ENCODE measurements at places on chromosomes 12 and 14.

- no peak for DNase-seq
Measured at GRCh38 chr12:41680155-41680554, 464.5 kb downstream of the GXYLT1 start.

DNA sequence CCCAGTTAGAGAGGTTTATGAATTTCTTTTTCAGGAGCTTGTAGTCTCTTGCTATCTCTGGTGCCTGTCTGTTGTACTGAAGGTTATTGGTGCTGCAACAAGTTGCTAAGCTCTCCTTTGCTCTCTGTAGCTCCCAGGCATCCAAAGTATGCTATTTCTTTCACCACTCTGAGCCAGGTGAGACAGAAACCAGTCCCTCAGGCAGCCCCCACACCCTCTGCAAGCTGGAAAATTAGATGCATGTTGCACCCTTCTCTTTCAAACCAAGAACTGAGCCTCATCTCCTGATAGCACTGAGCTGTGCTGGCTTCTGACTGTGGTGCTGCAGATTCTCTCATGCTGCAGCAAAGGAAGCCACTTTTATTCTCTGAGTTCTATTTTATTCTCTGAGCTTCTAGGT lies 9.6 kb upstream of the TRIM9 start:
- no peak for DNase-seq

- DNase-seq: peak; percentile 59
Measured at GRCh38 chr14:36524874-36525745, 5.1 kb upstream of the NKX2-1 start.

- DNase-seq: no peak
Measured at GRCh38 chr12:29439506-29439905, 58.0 kb downstream of the OVCH1 start.

- DNase-seq: no peak
Measured at GRCh38 chr12:21257172-21257571, 77.5 kb downstream of the SLCO1A2 start.

- DNase-seq: no peak
Measured at GRCh38 chr14:38243696-38244240, 12.1 kb downstream of the CLEC14A start.

GRCh38 chr12:65966852-65967593 lies 142.7 kb downstream of the HMGA2 start:
- no peak for DNase-seq

- no peak for DNase-seq
Measured at GRCh38 chr14:59265808-59266207, 77.3 kb downstream of the DAAM1 start.

DNA sequence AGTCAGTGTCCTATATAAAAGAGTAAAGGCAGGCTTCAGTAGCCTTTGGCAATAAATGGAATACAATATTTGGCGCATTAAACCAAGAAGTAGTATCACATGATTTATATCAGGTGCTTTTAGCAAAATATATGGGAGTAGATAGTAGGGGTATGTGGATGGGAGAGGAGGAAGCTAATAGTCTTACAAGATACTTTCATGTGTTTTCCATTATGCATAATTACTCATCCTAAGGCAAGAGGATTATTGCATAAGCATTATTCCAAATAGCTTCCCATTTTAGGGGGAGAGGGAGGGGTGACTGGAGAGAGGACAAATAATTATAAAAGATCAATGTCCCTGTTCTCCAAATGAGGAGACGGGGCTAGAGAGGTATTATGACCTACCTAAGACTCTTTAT lies 104.3 kb downstream of the DUSP6 start:
- DNase-seq: no peak

DNA sequence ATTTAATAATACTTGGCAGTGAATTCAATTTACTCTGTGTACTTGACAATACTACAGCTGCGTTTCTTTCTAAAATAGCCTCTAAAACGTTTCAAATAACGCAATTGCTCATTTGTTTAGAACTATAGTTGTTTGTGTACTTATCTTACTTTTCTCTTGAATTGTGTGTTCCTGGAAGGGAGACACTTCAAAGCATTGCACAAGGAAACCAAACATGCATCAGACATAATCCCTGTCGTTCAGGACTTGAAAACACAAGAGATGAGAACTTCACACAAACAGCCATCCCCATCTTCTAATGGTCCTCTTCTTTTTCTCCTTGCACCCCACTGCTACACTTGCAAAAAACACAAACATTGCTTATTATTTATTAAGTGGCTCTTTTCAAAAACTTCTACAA lies 38.5 kb downstream of the PTGER2 start:
- no peak for DNase-seq

DNA sequence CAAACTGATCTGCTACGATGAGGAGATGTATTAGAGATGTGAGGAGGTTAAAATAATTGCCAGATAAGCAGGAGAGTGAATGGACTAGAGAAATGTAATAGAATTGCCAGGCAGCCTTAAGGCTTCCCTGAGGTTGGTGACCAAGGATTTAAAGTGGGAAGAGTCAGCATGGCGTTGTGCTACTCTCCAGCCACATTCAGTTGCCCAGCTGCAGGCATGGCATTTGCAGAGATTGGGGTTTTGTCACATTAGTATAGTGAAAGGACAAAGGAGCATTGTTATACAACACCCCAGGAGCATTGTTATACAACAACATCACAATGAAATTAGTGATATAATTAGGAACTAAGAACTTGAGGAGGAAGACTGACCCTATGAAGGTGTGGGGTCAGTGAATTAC lies 31.7 kb downstream of the MARK3 start:
- no peak for DNase-seq

DNA sequence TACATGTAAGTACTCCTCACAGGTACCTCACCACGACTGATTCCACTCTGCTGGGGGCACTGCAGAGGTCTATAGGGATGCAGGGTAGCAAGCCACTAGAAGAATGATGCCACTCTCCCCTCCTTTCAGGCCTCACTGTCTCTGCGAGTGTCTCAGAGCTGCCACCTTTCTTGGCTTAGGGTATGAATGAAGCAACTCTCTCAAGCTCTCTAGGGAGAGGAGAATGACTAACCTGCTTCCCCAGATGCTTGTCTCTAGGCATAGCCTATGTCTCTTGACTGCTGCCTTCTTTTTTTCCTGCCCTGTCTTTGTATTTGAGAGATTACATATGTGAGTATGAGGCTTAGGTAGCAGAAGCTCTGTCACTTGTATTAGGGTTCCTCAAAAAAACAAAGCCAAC lies 566.5 kb upstream of the ATP2B1 start:
- no peak for DNase-seq

DNA sequence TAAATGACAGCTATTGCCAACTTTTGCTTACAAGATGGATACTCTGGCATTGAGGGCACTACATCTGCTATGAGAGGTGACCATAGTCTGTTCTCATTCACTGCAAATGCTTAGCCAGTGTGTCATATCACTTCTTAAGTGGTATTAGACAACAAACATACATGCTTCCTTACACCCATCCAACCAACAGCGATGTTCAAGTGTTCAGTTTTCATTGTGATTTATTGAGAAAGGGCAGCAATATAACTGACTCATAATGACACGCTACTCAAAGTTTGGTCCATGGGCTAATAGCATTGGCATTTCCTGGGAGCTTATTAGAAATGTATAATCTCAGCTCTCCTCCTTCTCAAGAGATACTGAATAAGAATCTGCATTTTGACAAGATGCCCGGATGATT lies 181.7 kb downstream of the NPAS3 start:
- DNase-seq: no peak

GRCh38 chr12:119666900-119667576 lies 895 bp upstream of the PRKAB1 start:
- DNase-seq: no peak

DNA sequence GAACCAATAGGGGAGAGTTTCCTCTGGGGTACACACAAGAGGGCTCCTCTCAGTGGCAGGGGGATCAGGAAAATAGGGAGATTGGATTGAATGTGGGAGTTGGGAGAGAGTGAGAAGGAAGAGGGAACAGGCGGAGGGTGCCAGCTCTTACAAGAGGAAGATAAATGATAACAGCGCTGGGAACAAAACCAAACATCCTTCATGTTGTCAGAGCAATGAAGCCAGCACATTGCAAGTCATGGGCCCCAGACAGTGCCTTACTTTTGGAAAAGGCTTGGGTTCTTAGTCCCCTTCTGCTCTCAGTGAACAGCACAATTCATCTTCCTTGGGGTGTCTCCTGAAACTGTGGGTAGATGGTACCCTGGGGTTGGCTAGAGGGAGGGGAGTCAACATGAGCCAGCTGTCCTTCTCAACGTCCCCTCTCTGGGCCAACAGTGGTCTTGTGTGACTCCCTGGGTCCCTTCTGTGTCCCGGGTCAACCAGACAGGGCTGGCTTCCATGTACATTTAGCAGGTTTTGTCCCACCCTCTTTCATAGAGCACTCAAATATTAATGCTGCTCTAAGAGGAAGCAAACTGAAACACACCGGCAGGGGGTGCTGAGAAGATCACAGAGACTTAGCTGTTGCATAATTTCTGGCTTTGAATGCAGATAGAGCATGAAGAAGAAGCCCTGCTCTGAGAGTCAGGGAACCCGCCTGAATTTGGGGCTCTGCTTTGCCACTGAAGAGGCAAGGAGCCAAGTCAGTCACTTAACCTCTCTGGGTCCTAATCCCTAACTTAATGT lies 138.5 kb downstream of the ESRRB start:
- peak; percentile 44 for DNase-seq

DNA sequence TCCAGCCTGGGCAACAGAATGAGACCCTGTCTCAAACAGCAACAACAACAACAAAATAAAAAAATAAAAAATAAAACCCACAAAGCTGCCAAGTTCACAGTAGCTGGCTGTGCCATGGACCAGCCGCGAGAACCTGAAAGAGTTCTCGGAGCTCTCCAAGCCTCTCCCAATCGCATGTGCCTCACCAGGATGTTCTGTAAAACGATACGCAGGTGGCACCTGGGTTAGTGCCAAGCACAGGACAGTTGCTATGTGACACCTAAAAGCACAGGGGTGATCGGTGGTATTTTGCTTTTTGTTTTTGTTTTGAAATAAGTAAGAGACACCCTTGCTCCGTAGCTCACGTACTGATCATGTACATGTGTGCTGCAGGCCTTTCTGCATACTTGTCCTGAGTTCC lies 52.4 kb downstream of the RFLNA start:
- no peak for DNase-seq

GRCh38 chr14:45252366-45253069 lies 484 bp downstream of the MIS18BP1 start:
- DNase-seq: no peak

GRCh38 chr12:41621291-41621690 lies 433.2 kb downstream of the PDZRN4 start:
- DNase-seq: no peak

- DNase-seq: no peak
Measured at GRCh38 chr14:76829013-76829365, 2.8 kb downstream of the LRRC74A start.

DNA sequence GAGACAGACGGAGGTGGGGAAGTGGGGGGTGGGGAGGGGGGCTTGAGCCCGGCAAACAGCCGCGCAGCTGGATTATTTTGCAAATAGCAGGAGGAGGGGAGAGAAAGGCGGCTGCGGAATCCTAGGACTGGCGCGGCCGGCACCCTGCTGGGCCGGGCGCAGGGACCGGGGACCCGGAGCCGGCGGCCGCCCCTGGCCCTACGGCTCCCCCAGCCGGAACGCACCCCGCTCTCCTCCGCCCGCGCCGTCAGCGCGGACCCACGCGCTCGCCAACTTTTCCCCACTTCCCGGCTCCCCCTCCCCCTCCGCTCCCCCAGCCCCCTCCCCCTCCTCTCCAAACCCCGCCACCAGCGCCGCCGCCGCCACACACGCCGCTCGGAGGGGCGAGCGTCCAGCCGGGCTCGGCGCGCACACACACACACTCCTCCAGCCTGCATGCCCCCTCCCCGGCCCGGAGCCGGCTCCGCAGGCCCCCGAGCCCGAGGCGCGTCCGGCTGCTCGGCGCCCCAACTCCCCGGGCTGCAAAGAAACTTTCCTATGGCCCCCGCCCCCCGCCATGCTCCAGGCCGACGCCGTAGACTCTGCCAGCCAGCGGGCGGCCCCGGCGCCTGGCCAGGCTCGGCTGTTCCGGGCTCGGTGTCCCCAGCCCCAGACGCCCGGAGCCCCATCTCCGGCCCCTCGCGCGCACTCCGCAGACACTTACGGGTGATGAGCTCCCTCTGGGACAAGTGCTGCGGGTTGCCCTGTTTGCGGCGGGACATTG lies 1.4 kb downstream of the BCL11B start:
- no peak for DNase-seq

- no peak for DNase-seq
Measured at GRCh38 chr14:91810699-91811098, 56.6 kb downstream of the TC2N start.

DNA sequence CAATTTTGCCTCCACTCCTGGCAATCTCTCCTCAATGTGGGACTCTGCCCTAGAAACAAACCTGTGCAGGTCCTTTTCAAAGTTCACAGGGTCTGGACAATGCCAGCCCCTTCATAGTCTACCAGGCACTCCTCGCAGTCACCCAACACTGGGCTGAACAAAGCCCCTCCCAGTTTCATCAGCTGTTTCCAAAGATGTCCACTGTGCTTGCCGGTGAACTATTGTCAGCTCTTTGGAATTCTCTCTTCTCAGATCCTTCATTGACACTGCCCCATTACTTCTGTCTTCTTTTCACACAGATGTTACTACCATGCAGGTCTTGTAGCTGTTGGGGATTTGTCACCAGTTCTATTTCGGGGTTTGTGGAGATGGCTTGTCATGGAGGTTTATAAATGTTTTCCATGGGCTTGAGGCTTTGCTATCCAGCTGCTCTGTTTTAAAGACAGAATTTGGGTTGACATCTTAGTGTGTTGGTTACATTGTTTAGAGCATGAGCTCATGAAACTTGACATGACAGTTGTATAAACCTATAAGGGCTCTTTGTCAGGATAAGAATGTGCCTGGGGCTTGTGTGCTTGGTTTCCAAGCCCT lies 77.3 kb upstream of the DHRS4 start:
- DNase-seq: no peak

- no peak for DNase-seq
Measured at GRCh38 chr12:32039917-32040575, 66.6 kb upstream of the BICD1 start.

GRCh38 chr14:33996462-33996861 lies 45.6 kb upstream of the EGLN3 start:
- no peak for DNase-seq

- no peak for DNase-seq
Measured at GRCh38 chr14:81303258-81303935, 82.6 kb upstream of the GTF2A1 start.

- DNase-seq: no peak
Measured at GRCh38 chr12:125201090-125201489, 135.9 kb downstream of the AACS start.

- DNase-seq: no peak
Measured at GRCh38 chr14:70086685-70087379, 101.9 kb downstream of the SLC8A3 start.

GRCh38 chr14:59964251-59965007 lies 44.5 kb downstream of the LRRC9 start:
- no peak for DNase-seq

Measured in COLO829 (cell line).